ENCODE measurements at places on chromosomes 7 and 10.

GRCh38 chr10:107091126-107091525, 73.4 kb downstream of the SORCS1 start:
- no peak for DNase-seq

DNA sequence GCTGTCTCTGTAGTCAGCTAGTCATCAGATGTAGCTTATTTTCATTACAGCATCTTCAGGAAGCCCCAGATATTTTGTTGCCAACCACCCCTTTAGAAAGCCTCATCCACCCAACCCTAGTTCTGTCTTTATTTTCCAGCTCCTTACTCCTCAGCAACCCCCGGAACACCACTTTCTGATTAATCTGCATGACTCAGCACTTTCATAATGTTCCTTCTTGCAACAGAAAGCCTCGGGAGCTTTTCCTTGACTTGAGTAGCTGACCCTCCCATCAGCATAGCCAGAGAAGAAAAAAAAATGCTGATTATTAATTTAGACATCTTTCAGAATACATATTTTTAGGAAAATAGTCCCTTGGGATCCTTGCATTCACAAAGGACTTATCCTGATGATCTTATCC, 244.0 kb upstream of the CXCL12 start:
- DNase-seq: no peak

- no peak for DNase-seq
Observed at GRCh38 chr7:80632139-80632538, 6.3 kb upstream of the CD36 start.

DNA sequence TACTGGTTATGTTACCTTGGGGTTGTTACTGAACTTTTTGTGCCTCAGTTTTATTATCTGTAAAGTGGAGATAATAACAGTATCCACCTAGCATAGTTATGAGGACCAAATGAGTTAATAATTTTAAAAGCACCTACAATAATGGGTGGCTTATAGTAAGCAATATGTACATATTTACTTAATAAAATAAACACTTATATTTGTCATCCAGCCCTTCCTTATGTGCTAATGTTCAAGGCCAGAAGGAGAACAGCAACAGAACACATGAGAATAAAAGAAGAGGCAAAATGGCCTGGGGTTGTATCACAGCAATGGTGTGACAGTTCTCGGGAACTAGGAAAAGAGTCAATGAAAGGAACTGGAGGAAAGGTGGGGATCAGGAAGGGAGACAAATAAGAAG, 255.4 kb upstream of the LRGUK start:
- no peak for DNase-seq

- DNase-seq: no peak
Observed at GRCh38 chr7:159051916-159052315, 92.8 kb downstream of the VIPR2 start.

- DNase-seq: no peak
Observed at GRCh38 chr7:13748998-13749397, 240.5 kb downstream of the ETV1 start.

- no peak for DNase-seq
Observed at GRCh38 chr7:6256677-6257535, 15.5 kb downstream of the CYTH3 start.

DNA sequence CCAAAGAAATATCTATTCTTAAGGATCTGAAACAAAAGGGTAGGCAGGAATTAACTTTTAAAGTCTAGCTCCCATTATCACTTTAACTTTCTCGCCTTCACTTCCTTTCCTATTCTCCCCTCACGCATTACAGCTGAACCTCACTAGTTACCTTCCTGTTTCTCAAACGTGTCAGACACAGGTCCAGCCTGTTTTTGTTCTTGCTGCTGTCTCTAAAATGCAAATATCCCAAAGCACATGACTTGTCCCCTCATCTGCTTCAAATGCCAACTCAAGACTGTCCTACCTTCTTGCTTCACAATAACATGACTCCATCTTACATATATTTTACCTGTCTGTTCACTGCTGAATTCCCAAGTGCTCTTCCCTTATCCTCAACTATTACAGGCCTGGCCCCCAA, 17.6 kb downstream of the ZDHHC6 start:
- no peak for DNase-seq

GRCh38 chr10:76675951-76676587, 961.5 kb downstream of the KCNMA1 start:
- no peak for DNase-seq

- DNase-seq: no peak
Observed at GRCh38 chr7:95324431-95324830, at the start of gene PON1. PON1 (minus strand) TSS chr7:95324532; CDS start chr7:95324475, 57 bp downstream.

Data from NCI-H2227 treated with DMSO at 0.1 percent for 48 hours (cell line).